Upper lobe of left lung (tissue), 6 donors: ENCODE measurements at places on chromosomes 4 and X. TPM values are rescaled to one million over a fixed set of nuclear protein-coding genes. Genes with fewer than 3 reads are reported as not detected.

GRCh38 chrX:11196476-11196875 lies 85.3 kb downstream of the HCCS start:
- no peak overlapping the region for H3K4me3 ChIP-seq
- DNase-seq = no peak
- no peaks in the 10 kb centered on the region for H3K27me3 ChIP-seq
- no peaks in the 10 kb centered on the region for H3K36me3 ChIP-seq
- H3K4me1 ChIP-seq = no peaks in the 10 kb centered on the region

DNA sequence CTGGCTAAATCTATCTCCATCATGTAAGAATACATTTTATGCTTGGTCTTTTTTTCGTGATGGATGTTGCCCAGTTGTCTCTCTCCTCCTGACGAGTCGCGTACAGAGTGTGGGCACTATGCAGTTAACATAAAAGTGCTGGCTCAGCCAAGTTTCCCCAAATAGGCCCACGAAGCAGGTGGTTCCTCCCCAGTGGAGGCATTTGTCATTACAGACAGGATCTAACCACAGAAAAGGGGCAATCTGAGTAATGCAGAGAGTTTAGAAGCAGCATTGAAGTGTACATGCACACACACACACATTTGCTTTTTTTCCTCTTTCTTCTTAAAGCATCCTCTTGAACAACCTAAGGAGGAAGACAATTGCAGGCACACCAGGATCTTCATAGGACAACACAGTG lies 188.7 kb upstream of the VCX start:
- H3K4me3 ChIP-seq = no peak overlapping the region
- H3K27me3 ChIP-seq = no peaks in the 10 kb centered on the region
- H3K27ac ChIP-seq = no peak overlapping the region
- no peaks in the 10 kb centered on the region for H3K36me3 ChIP-seq
- no peak for DNase-seq

- DNase-seq = no peak
- H3K27me3 ChIP-seq = no peaks in the 10 kb centered on the region
- no peak overlapping the region for H3K4me3 ChIP-seq
- H3K36me3 ChIP-seq = no peaks in the 10 kb centered on the region
- no peak overlapping the region for H3K27ac ChIP-seq
Observed at GRCh38 chrX:18895189-18895951, 88.5 kb downstream of the PHKA2 start.

GRCh38 chr4:104493081-104493831 lies 1.4 kb downstream of the CXXC4 start:
- H3K36me3 ChIP-seq = no peaks in the 10 kb centered on the region
- H3K27ac ChIP-seq = no peak overlapping the region
- no peak for DNase-seq
- H3K27me3 ChIP-seq = no peaks in the 10 kb centered on the region
- peaks cover 7% of the 10 kb centered on the region for H3K4me1 ChIP-seq

- DNase-seq = peak; percentile 59
- no peaks in the 10 kb centered on the region for H3K27me3 ChIP-seq
- peak overlapping the region; percentile 88 for H3K27ac ChIP-seq
- no peaks in the 10 kb centered on the region for H3K36me3 ChIP-seq
Observed at GRCh38 chr4:145936142-145936996, 2.3 kb downstream of the ZNF827 start.

DNA sequence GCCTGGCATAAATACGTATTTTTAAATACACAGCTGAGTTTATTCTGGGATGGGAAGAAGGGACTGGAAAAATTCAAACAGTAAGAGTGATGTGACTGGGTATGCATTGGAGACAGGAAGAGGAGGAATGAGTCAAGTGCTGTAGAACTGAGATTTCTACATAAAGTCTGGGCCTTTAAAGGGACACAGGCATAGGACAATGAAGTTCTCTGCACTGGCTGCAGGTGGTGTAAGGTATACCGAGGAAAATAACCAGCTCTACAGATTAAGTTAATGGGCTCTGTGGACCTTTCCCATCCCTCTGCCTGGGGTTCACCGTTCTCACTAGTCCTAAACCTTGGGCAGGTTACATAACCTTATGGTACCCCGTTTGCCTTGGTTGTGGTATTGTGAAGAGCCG lies 68.7 kb downstream of the DHX15 start:
- H3K36me3 ChIP-seq = no peaks in the 10 kb centered on the region
- DNase-seq = no peak
- H3K4me1 ChIP-seq = peaks cover 19% of the 10 kb centered on the region
- H3K27me3 ChIP-seq = no peaks in the 10 kb centered on the region

DNA sequence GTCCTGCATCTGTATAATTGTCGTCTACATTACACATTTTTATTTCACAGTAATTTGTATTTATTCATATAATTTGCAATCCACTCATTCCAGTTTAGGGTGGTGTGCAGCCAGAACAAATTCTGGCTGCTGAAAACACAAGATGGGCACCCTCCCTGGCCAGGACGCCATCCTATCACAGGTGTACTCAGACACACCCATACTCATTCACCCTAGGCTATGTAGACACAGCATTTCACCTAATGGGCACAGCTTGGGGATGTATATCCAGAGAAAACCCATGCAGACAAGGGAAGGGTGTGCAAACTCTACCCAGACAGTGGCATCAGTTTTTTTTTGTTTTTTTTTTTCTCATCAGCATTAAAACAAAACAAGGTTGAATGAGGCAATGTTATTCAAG lies 73.1 kb downstream of the HMGB2 start:
- H3K36me3 ChIP-seq = no peaks in the 10 kb centered on the region
- no peaks in the 10 kb centered on the region for H3K27me3 ChIP-seq
- no peak overlapping the region for H3K27ac ChIP-seq
- no peak overlapping the region for H3K4me3 ChIP-seq

DNA sequence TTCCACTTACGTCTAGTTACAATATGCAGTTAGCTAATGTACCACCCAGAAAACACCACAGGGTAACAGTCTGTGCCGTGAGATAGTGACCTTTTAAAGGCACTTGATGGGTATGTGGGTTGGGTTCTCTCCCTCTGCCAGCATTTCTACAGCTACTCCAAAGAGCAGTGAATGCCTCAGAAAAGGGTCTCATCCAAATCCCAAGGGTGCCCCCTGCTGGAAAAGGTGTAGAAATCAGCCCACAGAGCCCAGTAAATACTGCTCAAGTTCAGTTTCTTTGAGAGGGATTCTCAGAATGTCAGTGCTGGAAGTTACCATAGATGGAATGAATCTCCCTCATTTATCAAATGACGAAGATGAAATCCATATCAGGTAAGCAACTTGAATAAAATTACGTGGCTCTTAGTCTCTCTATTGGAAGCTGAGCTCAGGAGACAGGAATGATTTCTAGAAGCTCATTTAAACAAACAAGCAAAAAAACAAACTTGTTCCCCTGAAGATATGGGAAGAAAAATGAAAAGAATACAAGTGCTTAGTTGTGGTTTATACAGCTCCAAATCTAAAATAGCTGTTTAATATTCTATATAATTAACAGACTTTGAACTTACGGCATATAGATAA lies 9.5 kb downstream of the RNF175 start:
- peak; percentile 70 for DNase-seq
- H3K4me1 ChIP-seq = no peaks in the 10 kb centered on the region
- no peaks in the 10 kb centered on the region for H3K36me3 ChIP-seq
- H3K27ac ChIP-seq = no peak overlapping the region

- H3K36me3 ChIP-seq = no peaks in the 10 kb centered on the region
- no peak within 1 kb of the TSS for H3K27ac ChIP-seq
- H3K4me3 ChIP-seq = no peak within 1 kb of the TSS
- no peak for DNase-seq
- H3K27me3 ChIP-seq = no peaks in the 10 kb centered on the region
Observed at GRCh38 chrX:54798137-54798536, at the start of gene ITIH6. Gene ITIH6, minus strand, starts transcription at chrX:54798255. Its CDS starts 45 bp downstream, at chrX:54798210.

GRCh38 chr4:140659943-140660700 lies 91.4 kb upstream of the UCP1 start:
- peaks cover 81% of the 10 kb centered on the region for H3K36me3 ChIP-seq
- no peaks in the 10 kb centered on the region for H3K27me3 ChIP-seq
- H3K4me1 ChIP-seq = no peaks in the 10 kb centered on the region
- no peak for DNase-seq

GRCh38 chr4:83268491-83268890 lies 16.1 kb downstream of the COQ2 start:
- H3K36me3 ChIP-seq = no peaks in the 10 kb centered on the region
- H3K4me1 ChIP-seq = no peaks in the 10 kb centered on the region
- no peaks in the 10 kb centered on the region for H3K27me3 ChIP-seq
- H3K27ac ChIP-seq = no peak overlapping the region
- H3K4me3 ChIP-seq = no peak overlapping the region

GRCh38 chr4:69859140-69859685 lies 732 bp downstream of the SULT1E1 start:
- DNase-seq = no peak
- H3K4me3 ChIP-seq = no peak overlapping the region
- H3K36me3 ChIP-seq = no peaks in the 10 kb centered on the region
- no peaks in the 10 kb centered on the region for H3K4me1 ChIP-seq
- H3K27me3 ChIP-seq = no peaks in the 10 kb centered on the region
- no peak overlapping the region for H3K27ac ChIP-seq

GRCh38 chr4:179095585-179096221 lies 1653.5 kb upstream of the AGA start:
- H3K4me3 ChIP-seq = no peak overlapping the region
- DNase-seq = no peak
- no peaks in the 10 kb centered on the region for H3K27me3 ChIP-seq

GRCh38 chr4:65918212-65918611 lies 247.9 kb upstream of the EPHA5 start:
- no peaks in the 10 kb centered on the region for H3K36me3 ChIP-seq
- H3K4me3 ChIP-seq = no peak overlapping the region
- H3K27me3 ChIP-seq = no peaks in the 10 kb centered on the region
- H3K27ac ChIP-seq = no peak overlapping the region

- H3K27ac ChIP-seq = no peak overlapping the region
- no peaks in the 10 kb centered on the region for H3K4me1 ChIP-seq
- no peaks in the 10 kb centered on the region for H3K27me3 ChIP-seq
- no peaks in the 10 kb centered on the region for H3K36me3 ChIP-seq
- no peak for DNase-seq
Observed at GRCh38 chrX:53362449-53362848, 60.0 kb downstream of the SMC1A start.

- no peaks in the 10 kb centered on the region for H3K36me3 ChIP-seq
- H3K4me1 ChIP-seq = no peaks in the 10 kb centered on the region
- H3K27ac ChIP-seq = no peak overlapping the region
- no peak for DNase-seq
Observed at GRCh38 chrX:10901290-10901633, 209.9 kb upstream of the HCCS start.

DNA sequence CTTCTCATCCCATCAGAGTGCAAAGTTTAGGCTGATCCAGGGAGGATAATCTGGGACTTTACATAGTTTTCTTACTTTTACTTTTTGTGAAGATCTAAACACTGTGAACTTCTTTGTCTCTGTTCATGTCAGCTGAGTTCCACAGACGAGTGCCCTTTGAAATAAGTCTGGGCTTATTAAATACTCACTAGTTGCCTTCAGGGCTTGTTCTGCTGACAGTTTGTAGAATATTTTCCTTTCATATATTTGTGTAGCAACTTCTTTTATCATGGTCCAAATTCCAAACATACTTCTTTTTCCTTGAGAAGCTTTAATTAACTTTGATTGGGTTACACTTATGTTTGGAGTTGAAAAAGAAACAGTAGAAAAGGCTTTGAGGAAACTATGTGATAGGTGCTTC lies 109.6 kb downstream of the SH2D1A start:
- H3K4me3 ChIP-seq = no peak overlapping the region
- H3K4me1 ChIP-seq = no peaks in the 10 kb centered on the region
- no peaks in the 10 kb centered on the region for H3K27me3 ChIP-seq

GRCh38 chr4:73345399-73345975 lies 58.6 kb upstream of the ALB start:
- H3K4me1 ChIP-seq = no peaks in the 10 kb centered on the region
- H3K4me3 ChIP-seq = no peak overlapping the region
- no peak for DNase-seq
- H3K27me3 ChIP-seq = no peaks in the 10 kb centered on the region
- H3K27ac ChIP-seq = no peak overlapping the region
- H3K36me3 ChIP-seq = no peaks in the 10 kb centered on the region

DNA sequence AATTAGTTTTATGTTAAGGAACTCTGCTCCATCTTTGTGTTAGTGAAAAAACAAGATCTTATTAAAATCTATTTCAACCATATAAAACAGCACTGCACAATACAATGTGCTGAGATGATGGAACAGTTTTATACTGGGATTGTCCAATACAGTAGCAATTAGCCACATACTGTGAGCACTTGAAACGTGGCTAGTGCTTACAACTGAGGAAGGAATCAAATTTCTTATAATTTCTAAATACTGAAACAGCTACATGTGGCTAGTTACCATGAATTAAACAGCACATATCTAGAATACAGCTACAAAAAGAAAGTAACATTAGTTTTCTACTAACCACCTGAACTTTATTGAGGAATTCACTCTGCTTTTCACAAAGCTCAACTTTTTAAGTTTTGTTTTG lies 14.7 kb downstream of the NFXL1 start:
- H3K27ac ChIP-seq = no peak overlapping the region
- no peaks in the 10 kb centered on the region for H3K4me1 ChIP-seq
- DNase-seq = no peak
- H3K27me3 ChIP-seq = no peaks in the 10 kb centered on the region
- H3K36me3 ChIP-seq = peaks cover 27% of the 10 kb centered on the region

DNA sequence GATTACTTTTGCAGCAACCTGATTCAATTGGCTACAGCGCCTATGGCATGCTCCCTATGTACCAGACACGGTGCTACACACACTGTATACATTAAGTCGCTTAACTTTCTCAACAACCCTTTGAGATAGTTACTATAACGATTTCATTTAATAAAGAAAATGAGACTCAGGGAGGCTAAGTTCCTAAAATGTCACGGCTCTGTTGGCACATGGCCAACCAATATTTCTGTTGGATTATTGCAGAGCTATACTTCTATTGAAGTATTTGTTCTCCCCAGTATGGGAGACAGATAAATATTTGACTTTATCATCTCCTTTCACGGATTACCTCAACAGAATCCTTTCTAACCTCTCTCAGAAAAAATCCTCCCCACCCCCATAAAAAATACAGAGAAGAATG lies 25.3 kb downstream of the CLNK start:
- H3K4me3 ChIP-seq = no peak overlapping the region
- no peaks in the 10 kb centered on the region for H3K27me3 ChIP-seq
- no peak overlapping the region for H3K27ac ChIP-seq
- peaks cover 5% of the 10 kb centered on the region for H3K4me1 ChIP-seq

GRCh38 chrX:123171781-123172180 lies 12.3 kb upstream of the GRIA3 start:
- no peak for DNase-seq
- no peaks in the 10 kb centered on the region for H3K27me3 ChIP-seq
- no peak overlapping the region for H3K27ac ChIP-seq
- no peaks in the 10 kb centered on the region for H3K36me3 ChIP-seq
- H3K4me1 ChIP-seq = no peaks in the 10 kb centered on the region

DNA sequence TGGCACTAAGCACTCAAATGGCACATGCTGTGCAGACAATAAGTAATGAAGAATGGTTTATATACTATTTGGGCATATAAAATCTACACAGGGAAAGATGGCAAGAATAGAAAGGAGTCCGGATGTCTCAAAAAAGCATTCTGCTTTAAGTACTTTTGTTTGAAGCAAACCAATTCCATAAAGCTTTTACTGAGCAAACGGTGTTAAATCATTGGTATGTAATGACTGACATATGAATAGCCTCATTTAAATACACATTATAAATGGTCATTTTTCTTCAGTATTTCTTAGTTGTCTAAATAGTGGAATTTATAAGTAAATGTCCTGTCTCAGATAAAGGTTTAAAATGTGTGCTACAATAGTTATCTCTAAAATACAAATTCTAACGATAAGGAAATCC lies 6.0 kb downstream of the FBXO8 start:
- H3K4me1 ChIP-seq = peaks cover 8% of the 10 kb centered on the region
- no peak overlapping the region for H3K27ac ChIP-seq
- H3K4me3 ChIP-seq = no peak overlapping the region
- no peaks in the 10 kb centered on the region for H3K27me3 ChIP-seq
- H3K36me3 ChIP-seq = no peaks in the 10 kb centered on the region

Gene PDK3
- 10.5 TPM for total RNA-seq

Gene FGFBP2
- total RNA-seq = 1.8 TPM

Gene PABPC1L2B
- not detected for total RNA-seq

Gene POU3F4
- not detected for total RNA-seq

Gene PNMA6F
- not detected for total RNA-seq

Gene SLC6A8
- 7.2 TPM for total RNA-seq

Gene MMRN1
- total RNA-seq = 39.1 TPM
